CD8-positive, alpha-beta T cell (primary cell): ENCODE measurements at places on chromosomes 12 and 14.
A peak's percentile ranks its signal among the peaks of the same experiment; 100 is the strongest.

DNA sequence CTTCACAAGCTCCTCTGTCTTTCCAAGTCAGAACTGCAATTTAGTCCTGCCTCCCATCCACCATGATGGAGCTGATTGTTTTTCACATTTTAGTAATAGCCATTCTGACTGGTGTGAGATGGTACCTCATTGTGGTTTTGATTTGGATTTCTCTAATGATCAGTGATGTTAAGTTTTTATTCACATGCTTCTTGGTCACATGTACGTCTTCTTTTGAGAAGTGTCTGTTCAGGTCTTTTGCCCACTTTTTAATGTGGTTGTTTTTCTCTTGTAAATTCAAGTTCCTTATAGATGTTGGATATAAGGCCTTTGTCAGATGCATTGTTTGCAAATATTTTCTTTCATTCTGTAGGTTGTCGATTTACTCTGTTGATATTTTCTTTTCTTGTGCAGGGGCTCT, 4.1 kb upstream of the TAS2R14 start:
- no peak for DNase-seq

GRCh38 chr12:84964048-84964447, 51.4 kb upstream of the SLC6A15 start:
- DNase-seq, result no peak

DNA sequence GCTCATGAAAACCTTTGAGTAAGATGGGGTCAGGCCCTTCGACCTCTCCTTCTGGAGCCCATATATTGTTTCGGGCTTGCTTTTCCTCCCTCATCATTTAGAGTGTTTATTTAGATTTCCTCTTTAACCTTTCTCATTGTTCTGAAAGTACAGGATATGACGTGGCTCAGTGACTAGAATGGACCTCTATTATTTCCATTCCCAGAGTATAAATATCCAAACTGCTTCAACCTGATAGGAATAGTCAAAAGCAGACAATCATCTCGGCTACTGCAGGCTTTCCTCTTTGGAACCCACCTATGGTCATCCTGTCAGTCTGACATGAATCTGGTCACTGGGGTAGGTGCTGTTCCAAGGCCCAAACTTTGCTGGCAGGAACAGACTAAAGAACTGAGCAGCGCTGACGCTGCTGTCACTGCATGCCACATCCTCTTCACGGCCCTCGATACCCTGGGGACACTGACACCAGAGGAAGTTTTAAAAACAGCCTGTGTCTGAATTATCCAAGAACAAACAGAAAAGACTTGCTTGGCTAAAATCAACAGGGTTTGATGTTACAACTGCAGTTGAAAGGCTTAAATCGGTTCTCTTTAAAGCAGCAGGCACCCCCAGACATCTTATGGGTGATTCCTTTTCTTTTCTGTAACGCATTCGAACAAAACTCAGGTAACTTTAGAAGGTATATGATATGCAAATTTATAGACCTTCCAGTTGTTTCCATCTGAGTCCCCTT, 5.0 kb upstream of the DDX47 start:
- peak; percentile 44 for DNase-seq

DNA sequence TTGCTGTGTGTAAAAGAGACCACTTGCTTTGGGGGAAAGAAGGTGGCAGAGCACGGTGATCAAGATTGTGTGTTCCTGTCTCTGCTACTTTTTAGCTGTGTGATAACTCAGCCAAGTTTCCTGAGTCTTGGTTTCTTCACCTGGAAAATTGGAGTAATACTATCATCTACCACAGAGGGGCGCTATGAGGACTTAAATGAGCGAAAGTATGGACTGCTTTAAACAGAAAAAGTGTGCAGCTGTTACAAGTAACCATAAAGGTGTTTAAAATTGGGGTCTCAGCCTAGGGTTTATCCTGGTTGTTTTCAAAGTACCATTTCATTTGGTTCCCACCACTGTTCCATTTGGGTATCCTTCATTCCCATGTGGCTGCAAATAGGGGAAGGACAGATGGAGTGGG, 65.9 kb upstream of the WSCD2 start:
- DNase-seq, result no peak

GRCh38 chr12:128933039-128933438, 79.8 kb downstream of the GLT1D1 start:
- peak; percentile 37 for DNase-seq

- DNase-seq, result peak; percentile 64
Measured at GRCh38 chr12:19129486-19130223, at the start of gene PLEKHA5. Gene PLEKHA5 (plus strand): TSS chr12:19129733. CDS start chr12:19129800, 67 bp downstream.

GRCh38 chr14:60974090-60974651, 6.7 kb downstream of the TRMT5 start:
- no peak for DNase-seq

GRCh38 chr14:79708426-79709388, 502.6 kb downstream of the DIO2 start:
- DNase-seq, result no peak

GRCh38 chr12:106919910-106920544, 35.7 kb upstream of the TMEM263 start:
- DNase-seq, result no peak

DNA sequence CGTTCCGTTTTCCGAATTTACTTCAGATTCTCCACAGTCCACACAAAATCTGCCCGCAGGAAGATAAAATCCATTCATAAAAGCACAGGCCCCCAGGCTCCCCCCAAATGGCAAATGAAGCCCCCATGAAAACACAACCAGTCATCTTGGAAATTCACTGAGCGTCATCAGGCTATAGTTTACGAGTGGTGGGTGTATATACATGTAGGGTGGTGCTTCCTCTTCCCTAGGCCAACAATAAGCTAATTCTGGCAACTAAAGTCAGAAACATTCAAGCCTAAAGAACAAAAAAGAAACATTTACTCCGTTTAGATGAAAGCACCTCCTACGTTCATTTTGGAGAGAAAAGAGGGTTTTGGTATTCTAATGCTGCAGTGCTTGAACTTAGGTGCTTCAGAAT, 5.8 kb downstream of the GPR68 start:
- DNase-seq, result no peak

- no peak for DNase-seq
Measured at GRCh38 chr14:94571395-94571794, 9.8 kb upstream of the SERPINA5 start.

DNA sequence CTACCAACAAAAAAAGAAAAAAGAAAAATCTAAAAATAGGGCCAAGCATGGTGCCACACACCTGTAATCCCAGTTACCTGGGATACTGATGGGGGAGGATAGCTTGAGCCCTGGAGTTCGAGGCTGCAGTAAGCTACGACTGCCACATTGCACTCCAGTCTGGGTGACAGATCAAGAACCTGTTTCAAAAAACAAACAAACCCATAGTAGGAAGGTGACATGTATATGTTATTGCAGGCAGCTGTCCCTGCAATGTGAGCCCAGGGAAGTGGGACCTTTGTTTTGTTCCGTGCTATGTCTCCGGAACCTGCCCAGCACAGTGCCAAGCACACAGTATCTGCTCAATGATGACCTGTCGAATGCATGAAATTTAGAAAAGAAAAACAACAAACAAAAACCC, 37.2 kb upstream of the YY1 start:
- DNase-seq, result no peak

DNA sequence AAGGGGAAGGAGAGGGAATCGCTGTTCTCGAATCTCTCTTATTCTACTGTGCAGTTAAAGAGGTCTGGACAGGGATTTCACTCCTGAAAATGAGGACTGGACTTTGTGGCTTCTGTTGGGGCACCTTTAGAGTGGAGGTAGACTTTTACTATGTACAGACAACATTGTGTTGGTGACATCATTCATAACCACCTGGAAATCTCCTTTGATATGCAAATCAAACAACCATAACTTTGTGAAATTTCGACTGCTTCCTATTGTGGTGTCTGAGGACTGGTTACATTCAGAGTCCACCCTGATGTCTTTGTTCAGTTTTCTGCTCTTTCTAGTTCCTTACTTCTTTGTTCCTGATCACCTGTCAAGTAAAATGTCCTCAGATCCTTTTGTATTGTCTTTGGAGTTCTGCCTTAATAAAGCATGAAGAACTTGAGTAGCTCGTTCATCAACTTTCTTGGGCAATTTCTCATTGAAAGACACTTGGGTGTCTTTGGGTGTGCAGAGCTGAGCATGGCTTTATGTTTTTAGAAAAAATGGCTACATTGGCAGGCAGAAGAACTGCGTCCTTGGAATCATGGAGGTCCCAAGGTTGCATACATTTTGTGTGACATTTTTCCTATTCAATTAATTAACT, 29.8 kb downstream of the LRRK2 start:
- DNase-seq, result no peak

DNA sequence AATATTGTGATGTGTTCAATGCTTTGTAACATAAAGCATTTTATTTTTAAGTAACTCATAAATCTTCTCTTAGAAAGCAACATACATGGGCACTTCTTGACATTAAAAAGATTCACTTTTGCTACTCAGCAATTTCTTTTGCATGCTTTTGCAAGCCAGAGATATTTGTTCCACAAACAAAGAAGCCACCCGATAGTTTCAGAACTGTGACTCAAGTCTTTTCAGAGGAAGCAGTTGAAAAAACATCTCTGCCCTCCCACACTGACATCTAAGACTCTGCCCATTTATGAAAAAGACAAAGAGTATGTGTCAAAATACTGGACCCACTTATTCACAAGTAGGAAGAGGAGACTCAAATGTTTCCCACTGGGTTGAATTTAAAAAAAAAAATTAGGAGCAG, 7.5 kb downstream of the APPL2 start:
- no peak for DNase-seq

- DNase-seq, result no peak
Measured at GRCh38 chr12:52419656-52420055, 13.5 kb upstream of the KRT82 start.

DNA sequence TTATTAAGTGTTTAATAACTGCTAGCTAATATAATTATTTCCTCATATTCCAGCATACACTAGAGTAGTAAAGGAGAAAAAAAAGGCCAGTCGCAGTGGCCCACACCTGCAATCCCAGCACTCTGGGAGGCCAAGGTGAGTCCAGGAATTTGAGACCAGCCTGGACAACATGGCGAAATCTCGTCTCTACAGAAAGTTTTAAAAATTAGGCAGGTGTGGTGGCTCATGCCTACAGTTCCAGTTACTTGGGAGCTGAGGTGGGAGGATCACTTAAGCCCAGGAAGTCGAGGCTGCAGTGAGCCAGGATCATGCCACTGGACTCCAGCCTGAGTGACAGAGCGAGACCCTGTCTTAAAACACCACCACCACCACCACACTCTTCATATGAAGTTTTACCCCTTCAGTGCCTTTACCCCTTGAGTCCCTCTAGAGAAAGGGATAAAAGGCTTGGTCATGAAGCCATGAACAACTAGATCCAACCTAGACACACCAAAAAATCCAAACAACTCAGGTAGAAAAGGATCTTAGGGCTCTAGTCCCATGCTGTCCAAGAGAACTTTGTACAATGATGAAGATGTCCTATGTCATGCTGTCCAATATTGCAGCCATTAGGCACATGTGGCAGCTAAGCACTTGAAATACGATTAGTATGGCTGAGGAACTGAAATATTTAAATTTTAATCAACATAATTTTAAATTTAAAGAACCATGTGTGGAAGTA, 29.6 kb downstream of the ATXN2 start:
- no peak for DNase-seq

- no peak for DNase-seq
Measured at GRCh38 chr14:85093631-85094330, 436.2 kb upstream of the FLRT2 start.

GRCh38 chr12:57609781-57610553, 1.3 kb upstream of the ARHGEF25 start:
- DNase-seq, result no peak

DNA sequence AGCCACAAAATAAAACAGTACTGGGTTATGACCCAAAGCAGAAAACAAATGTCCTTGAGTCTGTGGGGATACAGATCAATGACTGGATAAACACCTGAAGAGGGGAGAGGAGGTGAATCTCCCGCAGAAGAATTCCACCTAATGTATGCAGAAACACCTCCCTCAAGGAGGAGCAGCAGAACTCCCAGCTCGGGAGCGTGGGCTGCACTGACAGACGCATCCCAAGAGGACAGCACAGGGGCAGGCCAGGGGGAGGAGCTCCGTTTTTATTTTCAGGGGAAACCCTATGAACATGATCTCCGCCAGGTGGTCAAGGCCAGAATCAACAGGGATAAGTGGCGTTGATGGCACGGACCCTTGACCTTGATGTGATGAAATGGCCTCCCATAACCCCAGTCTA, 41.8 kb upstream of the PPP2R5C start:
- no peak for DNase-seq

GRCh38 chr12:62127516-62127915, 132.7 kb upstream of the USP15 start:
- no peak for DNase-seq

GRCh38 chr14:68216079-68216478, 396.5 kb downstream of the RAD51B start:
- DNase-seq, result no peak

- no peak for DNase-seq
Measured at GRCh38 chr12:31603546-31604009, 12.6 kb upstream of the DENND5B start.

DNA sequence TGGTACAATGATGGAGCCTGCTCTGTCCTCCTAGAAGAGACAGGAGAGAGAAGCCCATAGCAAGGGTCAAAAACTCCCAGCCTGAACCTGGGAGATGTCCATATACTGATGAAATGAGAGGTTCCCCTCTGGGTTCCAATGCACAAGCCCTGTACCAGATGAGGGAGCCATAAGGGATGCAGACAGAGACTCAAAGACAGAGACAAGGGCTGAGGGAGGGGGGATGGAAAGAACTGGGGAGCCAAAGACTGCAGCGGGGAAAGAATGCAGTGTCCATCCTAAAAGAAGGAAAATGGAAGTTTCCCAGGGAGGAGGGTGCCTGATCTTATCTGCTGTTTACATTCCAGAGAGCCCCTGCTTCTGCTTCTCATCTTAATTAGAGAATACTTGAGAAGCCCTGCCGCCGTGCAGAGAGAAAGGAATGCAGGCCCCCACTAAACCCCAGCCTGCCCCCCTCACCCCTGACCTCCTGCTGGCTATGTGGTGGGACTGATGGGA, 27.7 kb downstream of the KRT18 start:
- no peak for DNase-seq

DNA sequence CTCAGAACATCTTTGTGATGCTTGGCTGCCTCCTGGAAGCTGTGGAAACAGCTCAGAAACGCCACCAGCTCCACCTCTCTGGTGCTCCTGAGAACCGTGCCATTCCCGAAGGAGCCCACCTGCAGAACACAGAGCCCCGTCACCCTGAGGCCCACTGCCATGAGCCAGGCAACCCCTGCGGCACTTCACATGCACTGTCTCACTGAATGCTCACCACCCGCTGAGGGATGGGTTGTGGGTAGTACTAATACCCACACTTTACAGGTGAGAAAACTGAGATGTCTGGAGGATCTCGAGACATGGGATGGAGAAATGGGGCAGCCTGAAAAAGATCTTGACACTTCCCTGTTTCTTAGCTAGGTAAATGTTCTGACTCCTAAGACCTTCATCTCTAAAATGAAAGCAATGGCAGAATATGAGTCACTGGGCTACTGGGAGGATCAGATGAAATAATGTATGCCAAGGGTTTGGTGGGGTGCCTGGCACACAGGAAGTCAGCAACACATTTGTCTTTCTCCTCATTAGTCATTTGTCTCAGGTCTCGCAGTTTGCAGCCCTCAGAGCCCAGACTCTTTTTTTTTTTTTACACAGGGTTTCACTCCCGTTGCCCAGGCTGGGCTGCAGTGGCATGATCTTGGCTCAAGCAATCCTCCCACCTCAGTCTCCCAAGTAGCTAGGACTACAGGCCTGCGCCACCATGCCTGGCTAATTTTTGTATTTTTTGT, 5.3 kb downstream of the OASL start:
- peak; percentile 51 for DNase-seq
